Endothelial cell of umbilical vein (primary cell): ENCODE measurements at places on chromosomes 3 and 15.

DNA sequence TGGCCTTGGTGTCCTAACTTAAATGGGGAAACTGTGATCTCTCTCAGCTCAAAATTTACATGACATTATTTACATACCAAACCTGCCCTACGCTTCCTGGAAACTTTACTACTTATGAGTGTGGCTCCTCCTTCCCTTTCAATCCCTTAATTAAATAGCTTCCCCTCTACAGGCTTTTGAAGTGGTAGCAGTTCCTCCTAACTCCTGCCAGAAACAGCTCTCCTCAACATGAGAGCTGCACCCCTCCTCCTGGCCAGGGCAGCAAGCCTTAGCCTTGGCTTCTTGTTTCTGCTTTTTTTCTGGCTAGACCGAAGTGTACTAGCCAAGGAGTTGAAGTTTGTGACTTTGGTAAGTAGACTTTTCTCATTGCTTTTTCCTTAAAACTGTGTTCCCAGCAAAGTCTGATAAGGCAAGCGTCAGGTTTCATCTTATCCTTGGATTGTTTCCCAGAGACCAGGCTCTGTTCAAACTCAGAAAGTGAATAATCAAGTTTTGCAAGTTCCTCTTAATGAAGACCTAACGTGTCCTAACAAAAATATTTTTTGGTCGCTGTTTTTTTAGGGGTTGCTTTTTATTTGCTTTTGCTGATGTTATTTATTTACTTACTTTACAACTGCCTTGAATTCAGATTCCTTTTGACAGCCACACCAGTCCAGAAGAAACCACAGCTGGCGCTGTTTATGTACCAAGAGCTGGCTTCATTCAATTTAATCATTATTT is at the start of gene ACP3:
Gene ACP3, plus strand, starts transcription at position 179 of the 720 bp plus-strand sequence. Its CDS starts 50 bp downstream, at position 229.
- DNase-seq = peak; percentile 10

GRCh38 chr3:16303037-16303575 is 38.1 kb downstream of the OXNAD1 start:
- no peak for DNase-seq

GRCh38 chr3:183529717-183530116 is 25.8 kb downstream of the KLHL6 start:
- DNase-seq = no peak

- DNase-seq = no peak
Measured at GRCh38 chr3:2099028-2099671, 484 bp downstream of the CNTN4 start.

- DNase-seq = no peak
Measured at GRCh38 chr3:79477242-79477641, 290.6 kb downstream of the ROBO1 start.

GRCh38 chr3:52606373-52607085 is 70.1 kb downstream of the UQCC5 start:
- peak; percentile 32 for DNase-seq

DNA sequence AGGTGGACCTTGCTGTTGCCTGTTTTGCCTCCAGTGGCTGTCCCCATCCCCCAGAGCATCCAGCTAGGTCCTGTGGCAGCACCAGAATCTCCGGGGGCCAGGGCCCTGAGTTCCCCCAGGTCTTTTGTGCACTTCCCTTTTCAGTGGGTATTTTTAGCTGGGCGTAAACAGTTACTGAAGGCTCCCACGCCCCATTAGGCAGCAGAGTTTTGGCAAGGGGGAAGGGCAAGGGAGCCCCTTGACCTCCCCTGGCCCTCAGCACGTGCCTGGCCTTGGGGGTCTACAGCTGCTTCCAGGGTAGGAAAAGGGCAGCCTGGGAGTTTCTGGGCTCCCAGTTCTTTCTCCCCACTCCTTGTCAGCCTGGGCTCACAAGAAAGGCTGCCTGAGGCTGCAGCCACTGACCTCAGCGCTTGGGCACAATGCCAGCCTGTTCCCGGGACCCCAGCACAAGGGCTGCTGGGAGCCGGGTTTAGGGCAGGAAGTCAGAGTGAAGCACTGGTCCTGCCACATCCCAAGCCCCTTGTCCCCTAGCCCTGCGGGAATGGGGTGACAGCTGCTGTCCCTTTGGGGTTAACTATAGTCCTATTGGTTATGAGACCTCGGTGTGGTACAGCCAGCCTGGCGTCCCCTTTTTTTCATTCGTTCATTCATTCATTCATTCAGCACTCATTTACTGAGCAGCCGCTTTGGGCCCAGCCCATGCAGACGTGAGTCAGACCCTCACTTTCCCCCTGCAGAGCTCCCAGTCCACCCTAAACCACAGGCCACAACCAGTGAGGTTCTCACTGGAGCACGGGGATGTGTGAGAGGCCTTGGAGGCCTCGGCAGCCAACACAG is 8.4 kb downstream of the CSK start:
- no peak for DNase-seq

DNA sequence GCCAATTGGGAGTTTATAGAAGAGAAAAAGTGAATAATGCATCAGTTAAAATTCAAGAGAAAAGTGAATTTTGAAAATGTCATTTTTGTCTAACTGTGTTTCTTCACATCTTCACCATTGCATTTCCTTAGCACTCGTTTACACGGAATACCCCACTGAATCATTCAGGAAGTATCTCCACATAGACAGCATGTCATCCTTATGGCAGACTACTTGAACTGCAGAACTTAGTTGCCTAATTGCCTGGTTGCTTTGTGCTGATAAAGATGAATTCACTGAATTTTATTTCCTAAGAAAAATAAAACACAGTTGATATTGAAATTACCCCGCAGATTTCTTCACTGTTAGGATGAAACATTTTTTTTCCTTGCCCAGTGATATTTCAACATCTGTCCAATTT is 627.1 kb downstream of the ROBO1 start:
- DNase-seq = no peak

DNA sequence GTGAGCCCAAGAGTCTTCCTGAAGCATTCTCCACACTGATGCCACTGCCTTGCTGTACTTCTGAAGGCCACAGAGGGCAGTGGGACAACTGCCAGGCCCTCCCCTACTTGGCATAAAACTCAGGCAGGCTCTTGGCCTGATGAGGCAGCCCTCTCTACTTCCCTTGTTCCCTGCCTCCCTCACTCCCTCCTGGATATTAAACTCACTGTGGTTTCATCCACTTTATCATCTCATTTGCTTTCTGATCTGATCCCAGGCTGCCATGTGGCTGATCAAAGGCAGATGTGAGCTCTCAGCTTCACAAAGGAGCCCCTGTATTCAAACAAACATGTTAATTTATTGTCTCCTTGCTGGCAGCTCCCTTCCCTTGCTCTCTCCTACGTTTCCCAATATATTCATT is 533.5 kb downstream of the IGSF11 start:
- DNase-seq = peak; percentile 18

GRCh38 chr3:112338021-112338726 is 5.2 kb downstream of the CD200 start:
- no peak for DNase-seq

GRCh38 chr3:65558826-65559225 is 479.9 kb downstream of the MAGI1 start:
- no peak for DNase-seq

- no peak for DNase-seq
Measured at GRCh38 chr3:160935413-160936095, 169.6 kb downstream of the B3GALNT1 start.
